ENCODE measurements at places on chromosomes 4 and X.

GRCh38 chr4:40719008-40719623 lies 30.6 kb upstream of the NSUN7 start:
- no peak overlapping the region for H3K27ac ChIP-seq
- no peaks in the 10 kb centered on the region for H3K27me3 ChIP-seq
- no peak for DNase-seq
- no peaks in the 10 kb centered on the region for H3K36me3 ChIP-seq
- H3K4me3 ChIP-seq = no peak overlapping the region

DNA sequence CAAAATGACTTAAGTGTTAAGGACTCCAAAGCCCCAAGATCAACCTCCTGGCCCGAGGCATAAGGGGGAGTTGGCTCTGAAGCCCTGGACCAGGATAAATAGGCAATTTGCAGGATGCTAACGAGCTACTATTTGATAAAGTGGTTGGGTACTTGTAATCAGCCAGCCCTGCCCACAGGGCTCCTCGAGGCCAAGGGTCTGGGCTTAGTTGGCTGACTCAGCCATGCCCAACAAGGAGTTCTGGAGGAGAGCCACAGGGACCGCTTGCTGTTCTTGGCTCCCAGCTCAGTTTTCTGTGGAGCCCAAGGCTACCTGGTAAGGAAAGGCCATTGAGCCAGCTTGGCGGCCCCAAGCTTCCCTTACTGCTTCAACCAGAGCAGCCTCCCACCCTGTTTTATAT lies 7.8 kb downstream of the HMGB3 start:
- no peaks in the 10 kb centered on the region for H3K27me3 ChIP-seq
- no peak for DNase-seq
- no peaks in the 10 kb centered on the region for H3K36me3 ChIP-seq
- no peak overlapping the region for H3K4me3 ChIP-seq
- H3K27ac ChIP-seq = no peak overlapping the region
- no peaks in the 10 kb centered on the region for H3K4me1 ChIP-seq

GRCh38 chr4:59598330-59598618 lies 1601.9 kb upstream of the ADGRL3 start:
- H3K4me1 ChIP-seq = no peaks in the 10 kb centered on the region
- H3K36me3 ChIP-seq = no peaks in the 10 kb centered on the region
- H3K4me3 ChIP-seq = no peak overlapping the region
- no peak for DNase-seq
- no peak overlapping the region for H3K27ac ChIP-seq
- H3K27me3 ChIP-seq = no peaks in the 10 kb centered on the region

GRCh38 chr4:158856852-158857251 lies 88.0 kb downstream of the FNIP2 start:
- no peaks in the 10 kb centered on the region for H3K36me3 ChIP-seq
- H3K27me3 ChIP-seq = no peaks in the 10 kb centered on the region
- H3K27ac ChIP-seq = no peak overlapping the region
- no peaks in the 10 kb centered on the region for H3K4me1 ChIP-seq
- no peak for DNase-seq

- no peak overlapping the region for H3K27ac ChIP-seq
- DNase-seq = no peak
- H3K4me3 ChIP-seq = no peak overlapping the region
- H3K4me1 ChIP-seq = no peaks in the 10 kb centered on the region
- no peaks in the 10 kb centered on the region for H3K36me3 ChIP-seq
- H3K27me3 ChIP-seq = no peaks in the 10 kb centered on the region
Observed at GRCh38 chr4:76024065-76024464, 768 bp upstream of the CXCL10 start.

DNA sequence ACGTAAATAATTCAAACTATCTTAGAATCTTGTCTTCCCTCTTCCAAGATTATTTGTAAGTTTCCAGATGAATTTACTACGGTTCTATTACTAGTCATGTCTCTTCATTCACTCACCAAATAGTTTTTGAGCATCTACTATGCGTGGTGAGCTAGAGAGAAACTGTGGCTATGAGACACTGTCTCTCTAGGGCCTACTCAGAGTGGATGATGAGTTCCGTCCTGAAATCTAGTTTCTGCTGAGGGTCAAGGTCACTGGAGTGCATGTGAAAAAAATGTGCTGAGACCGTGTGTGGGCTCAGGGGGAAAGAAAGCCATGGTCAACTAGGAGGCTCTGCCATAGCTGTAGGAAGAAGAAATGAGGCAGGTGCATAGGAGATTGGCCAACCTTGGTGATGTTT lies 320.2 kb upstream of the GATB start:
- no peak for DNase-seq
- H3K4me3 ChIP-seq = no peak overlapping the region
- no peaks in the 10 kb centered on the region for H3K36me3 ChIP-seq
- no peaks in the 10 kb centered on the region for H3K4me1 ChIP-seq

DNA sequence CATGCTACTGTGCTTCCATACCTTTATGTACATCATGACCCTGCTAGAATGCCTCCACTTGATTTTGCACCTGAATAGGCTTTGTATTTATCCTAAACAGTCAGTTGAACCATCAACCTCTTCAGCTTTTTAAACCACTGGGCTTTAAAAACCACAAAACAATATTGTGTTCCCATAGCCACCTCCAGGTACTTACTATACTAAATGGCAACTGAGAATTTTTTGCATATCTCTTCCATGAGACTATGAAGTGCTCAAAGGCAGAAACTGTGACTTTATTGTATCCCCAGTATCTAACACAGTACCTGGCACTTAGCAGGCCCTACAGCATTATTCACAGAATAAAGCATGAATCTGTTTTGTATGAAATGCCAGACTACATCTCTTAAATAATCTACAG lies 39.7 kb downstream of the ANAPC10 start:
- no peaks in the 10 kb centered on the region for H3K4me1 ChIP-seq
- DNase-seq = no peak
- H3K27me3 ChIP-seq = no peaks in the 10 kb centered on the region
- no peaks in the 10 kb centered on the region for H3K36me3 ChIP-seq

- H3K4me1 ChIP-seq = no peaks in the 10 kb centered on the region
- H3K27ac ChIP-seq = no peak overlapping the region
- DNase-seq = no peak
- no peaks in the 10 kb centered on the region for H3K27me3 ChIP-seq
- no peak overlapping the region for H3K4me3 ChIP-seq
Observed at GRCh38 chrX:2536974-2537373, 36.2 kb upstream of the DHRSX start.

DNA sequence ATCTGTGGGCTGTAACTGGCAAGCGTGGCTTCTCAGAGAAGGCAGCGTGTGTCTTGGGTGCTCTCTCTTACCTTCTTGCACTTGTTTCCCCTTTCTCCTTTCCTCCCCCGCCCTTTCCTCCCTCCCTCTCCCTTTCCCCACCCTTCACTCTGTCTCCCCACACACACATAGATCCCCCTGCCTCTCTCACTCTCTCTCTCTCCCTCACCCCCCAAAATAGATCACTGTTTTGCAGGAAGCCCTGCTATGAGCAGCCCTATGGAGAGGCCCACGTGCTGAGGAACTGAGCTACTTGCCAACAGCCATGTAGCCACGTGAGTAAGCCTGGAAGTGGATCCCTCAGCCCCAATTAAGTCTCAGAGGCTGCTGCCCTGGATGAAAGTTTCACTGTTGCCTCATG lies 4.3 kb upstream of the PNMA6E start:
- H3K4me1 ChIP-seq = no peaks in the 10 kb centered on the region
- no peak overlapping the region for H3K4me3 ChIP-seq
- H3K27ac ChIP-seq = no peak overlapping the region
- H3K27me3 ChIP-seq = no peaks in the 10 kb centered on the region
- no peaks in the 10 kb centered on the region for H3K36me3 ChIP-seq

DNA sequence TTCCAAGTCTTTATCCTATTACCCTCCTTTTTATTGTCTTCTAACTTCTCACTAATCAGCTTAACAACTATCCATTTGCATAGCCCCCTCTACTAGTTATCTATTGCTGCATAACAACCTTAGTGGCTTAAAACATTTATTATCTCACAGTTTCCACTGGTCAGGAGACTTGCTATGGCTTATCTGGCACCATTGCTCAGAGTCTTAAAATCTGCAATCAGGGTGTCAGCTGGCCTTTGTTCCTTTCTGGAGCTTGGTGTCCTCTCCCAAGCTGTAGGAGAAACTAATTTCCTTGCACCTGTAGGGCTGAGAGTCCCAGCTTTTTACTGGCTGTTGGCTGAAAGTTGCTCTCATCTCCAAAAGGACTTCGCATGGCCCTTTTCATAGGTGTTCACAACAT lies 137.0 kb upstream of the SMIM31 start:
- H3K36me3 ChIP-seq = no peaks in the 10 kb centered on the region
- no peaks in the 10 kb centered on the region for H3K4me1 ChIP-seq
- no peak overlapping the region for H3K27ac ChIP-seq
- no peak overlapping the region for H3K4me3 ChIP-seq
- H3K27me3 ChIP-seq = no peaks in the 10 kb centered on the region
- DNase-seq = no peak

GRCh38 chr4:167003326-167003725 lies 231.0 kb downstream of the SPOCK3 start:
- no peaks in the 10 kb centered on the region for H3K36me3 ChIP-seq
- no peak overlapping the region for H3K27ac ChIP-seq
- H3K27me3 ChIP-seq = no peaks in the 10 kb centered on the region
- DNase-seq = no peak
- no peak overlapping the region for H3K4me3 ChIP-seq

DNA sequence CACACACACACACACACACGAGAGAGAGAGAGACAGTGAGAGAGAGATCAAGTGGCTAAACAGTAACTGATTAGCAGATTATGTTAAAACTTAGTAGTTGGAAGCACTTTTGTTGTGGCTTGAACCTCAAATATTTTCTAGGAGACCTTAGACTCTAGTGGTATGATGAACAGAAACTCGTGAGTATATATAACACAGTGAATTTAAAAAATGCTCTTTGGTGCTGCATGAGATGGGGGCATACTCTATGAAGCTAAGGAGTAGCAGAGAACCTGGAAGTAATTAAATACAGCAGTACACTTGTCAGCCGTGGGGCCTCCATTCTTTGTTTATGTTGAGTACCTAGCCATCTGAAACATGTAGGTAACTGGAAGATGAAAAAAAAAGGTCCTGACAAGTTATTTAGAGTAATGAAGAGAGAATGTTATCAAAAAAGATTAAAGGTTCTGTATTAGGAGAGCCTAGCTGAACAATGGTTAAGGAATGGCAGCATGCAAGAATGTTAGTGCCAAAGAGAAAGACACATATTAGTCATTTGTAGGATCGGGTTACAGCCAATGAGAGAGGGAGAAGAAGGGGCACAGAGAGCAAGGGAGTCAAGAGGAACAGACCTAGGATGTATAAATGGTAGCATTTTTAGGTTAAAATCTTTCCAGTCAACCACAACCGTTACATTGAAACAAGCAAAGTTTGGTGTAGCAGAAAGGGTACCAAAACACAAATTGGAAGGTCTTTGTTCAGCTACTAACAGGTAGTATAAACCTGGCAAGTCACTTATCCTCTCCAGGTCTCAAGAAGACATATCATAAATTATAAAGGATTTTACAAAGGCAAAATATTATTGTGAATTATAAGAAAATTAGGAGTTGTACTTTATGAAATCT lies 316.7 kb upstream of the DIPK2B start:
- H3K27me3 ChIP-seq = no peaks in the 10 kb centered on the region
- no peak for DNase-seq
- no peaks in the 10 kb centered on the region for H3K4me1 ChIP-seq
- H3K27ac ChIP-seq = peak overlapping the region; percentile 61
- H3K36me3 ChIP-seq = no peaks in the 10 kb centered on the region

GRCh38 chr4:188779581-188779980 lies 640.3 kb downstream of the TRIML1 start:
- no peaks in the 10 kb centered on the region for H3K36me3 ChIP-seq
- H3K27ac ChIP-seq = no peak overlapping the region
- H3K4me1 ChIP-seq = no peaks in the 10 kb centered on the region
- no peak for DNase-seq
- H3K27me3 ChIP-seq = no peaks in the 10 kb centered on the region

DNA sequence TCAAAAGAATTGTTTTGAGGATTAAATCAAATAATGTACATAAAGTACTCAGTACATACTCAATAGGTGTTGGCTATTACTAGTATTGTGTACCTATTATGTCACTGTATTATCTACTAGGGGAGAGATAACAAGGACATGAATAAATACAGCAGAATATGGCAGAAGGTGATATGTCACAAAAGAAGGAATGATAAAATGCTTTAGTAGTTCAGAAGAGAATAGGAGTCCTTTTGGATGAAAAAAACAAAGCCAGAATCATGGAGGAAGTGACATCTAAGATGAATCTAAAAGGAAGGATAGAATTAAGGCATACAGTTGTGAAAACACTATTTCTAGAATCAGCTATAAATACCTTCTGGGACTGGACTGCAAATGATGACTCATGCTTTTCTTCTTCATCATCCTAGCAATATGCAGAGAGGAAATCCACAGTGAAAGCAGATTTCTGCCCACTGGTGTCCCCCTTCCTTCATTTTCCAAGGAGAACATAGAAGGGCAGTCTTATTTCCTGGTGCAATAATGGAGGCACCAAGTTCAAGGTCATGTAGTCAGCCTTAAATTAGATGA lies 98.7 kb downstream of the GLUD2 start:
- H3K36me3 ChIP-seq = no peaks in the 10 kb centered on the region
- H3K4me1 ChIP-seq = no peaks in the 10 kb centered on the region
- no peak for DNase-seq
- H3K27me3 ChIP-seq = peaks cover 5% of the 10 kb centered on the region
- H3K4me3 ChIP-seq = no peak overlapping the region

- H3K4me1 ChIP-seq = no peaks in the 10 kb centered on the region
- no peaks in the 10 kb centered on the region for H3K27me3 ChIP-seq
- H3K36me3 ChIP-seq = no peaks in the 10 kb centered on the region
- DNase-seq = no peak
Observed at GRCh38 chrX:53631156-53631555, 55.4 kb downstream of the HUWE1 start.

GRCh38 chr4:57076646-57077045 lies 33.5 kb downstream of the IGFBP7 start:
- no peak for DNase-seq
- peak overlapping the region; percentile 28 for H3K27ac ChIP-seq
- no peak overlapping the region for H3K4me3 ChIP-seq
- H3K36me3 ChIP-seq = no peaks in the 10 kb centered on the region

GRCh38 chrX:34058005-34058404 lies 74.1 kb downstream of the FAM47A start:
- no peak overlapping the region for H3K4me3 ChIP-seq
- no peaks in the 10 kb centered on the region for H3K27me3 ChIP-seq
- no peaks in the 10 kb centered on the region for H3K4me1 ChIP-seq
- no peaks in the 10 kb centered on the region for H3K36me3 ChIP-seq
- DNase-seq = no peak
- no peak overlapping the region for H3K27ac ChIP-seq

GRCh38 chrX:105191878-105192277 lies 28.6 kb downstream of the TEX13A start:
- H3K4me1 ChIP-seq = no peaks in the 10 kb centered on the region
- no peak overlapping the region for H3K27ac ChIP-seq
- H3K27me3 ChIP-seq = no peaks in the 10 kb centered on the region
- H3K36me3 ChIP-seq = no peaks in the 10 kb centered on the region
- DNase-seq = no peak

GRCh38 chrX:27309406-27309805 lies 153.7 kb downstream of the PPP4R3C start:
- no peak for DNase-seq
- H3K27me3 ChIP-seq = no peaks in the 10 kb centered on the region
- H3K27ac ChIP-seq = no peak overlapping the region
- H3K4me1 ChIP-seq = no peaks in the 10 kb centered on the region

Measured in uterus (tissue), 4 donors.